ENCODE measurements at places on chromosomes 6 and 20. TPM values are rescaled to one million over a fixed set of nuclear protein-coding genes. Genes with fewer than 3 reads are reported as not detected.

Gene ARID1B
- polyA plus RNA-seq = 66.0 TPM

Gene PPP2R5D
- polyA plus RNA-seq = 39.0 TPM

Gene LHFPL5
- polyA plus RNA-seq = not detected

Gene GHRH
- not detected for polyA plus RNA-seq

Gene ELOVL4
- polyA plus RNA-seq = 2.3 TPM

Gene SMAP1
- polyA plus RNA-seq = 25.0 TPM

Gene ADTRP
- 0.38 TPM for polyA plus RNA-seq

Gene GTSF1L
- not detected for polyA plus RNA-seq

Gene GGTLC1
- polyA plus RNA-seq = not detected

Gene OTOR
- polyA plus RNA-seq = not detected

Gene WFDC10B
- polyA plus RNA-seq = not detected

Gene BCAS1
- polyA plus RNA-seq = 3.6 TPM

Gene TREM2
- polyA plus RNA-seq = not detected

Gene HLA-DQB1
- 1.6 TPM for polyA plus RNA-seq

Gene KCNK16
- polyA plus RNA-seq = not detected

Gene SNPH
- 9.0 TPM for polyA plus RNA-seq

Gene IL17F
- not detected for polyA plus RNA-seq

Gene PI3
- not detected for polyA plus RNA-seq

Gene KIFC1
- 18.0 TPM for polyA plus RNA-seq

Gene FBXO9
- 72.6 TPM for polyA plus RNA-seq

Gene MAP7
- polyA plus RNA-seq = 0.28 TPM

Gene CASS4
- polyA plus RNA-seq = 7.0 TPM

Gene MYB
- 0.77 TPM for polyA plus RNA-seq

Gene FAM209B
- 0.27 TPM for polyA plus RNA-seq

All from forelimb muscle (tissue), 1 donor.